NCI-H1436 (cell line): ENCODE measurements at places on chromosomes 1 and 21.

DNA sequence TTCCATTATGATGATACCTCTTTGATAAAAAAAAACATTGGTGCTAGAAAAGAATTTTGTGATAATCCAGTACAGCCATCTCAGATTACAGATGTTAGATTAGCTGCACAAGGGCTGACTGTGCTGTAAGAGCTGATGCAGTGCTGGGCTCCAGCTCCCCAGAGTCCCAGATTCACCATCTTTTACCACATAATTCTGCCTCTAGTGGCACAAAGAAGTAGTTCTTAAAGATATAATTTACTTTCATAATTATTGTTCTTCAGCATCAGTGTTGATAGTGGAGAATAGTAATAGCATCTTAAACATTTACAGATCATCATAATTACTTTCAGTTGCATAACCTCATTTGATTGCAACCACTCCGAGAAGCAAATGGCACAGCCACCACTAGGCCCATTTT lies 262.1 kb downstream of the BRINP2 start:
- no peak for DNase-seq

- DNase-seq: peak; percentile 97
These were observed 39.8 kb upstream of the CLIC4 start for GRCh38 chr1:24705260-24706073.

GRCh38 chr21:16002874-16003466 lies 273.2 kb downstream of the USP25 start:
- DNase-seq: no peak

DNA sequence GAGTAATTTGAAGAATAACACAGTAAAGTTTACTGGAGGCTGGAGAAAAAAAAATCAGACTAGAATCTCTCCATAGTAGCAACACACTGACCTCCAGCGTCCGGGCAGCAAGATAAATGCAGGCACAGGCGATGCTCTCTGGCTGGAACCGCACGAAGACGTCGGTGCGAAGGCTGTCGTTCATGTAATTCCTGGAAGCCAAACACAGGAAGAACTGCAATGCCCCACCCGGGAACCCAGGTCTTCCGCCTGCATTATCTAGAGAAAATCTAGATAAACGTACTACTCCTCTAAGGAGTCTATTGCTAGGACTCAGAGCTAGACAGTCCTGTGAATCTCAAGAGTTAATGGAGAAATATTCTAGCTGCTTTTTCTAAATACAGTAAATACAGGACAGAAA lies 8.5 kb downstream of the CCNL2 start:
- DNase-seq: no peak

DNA sequence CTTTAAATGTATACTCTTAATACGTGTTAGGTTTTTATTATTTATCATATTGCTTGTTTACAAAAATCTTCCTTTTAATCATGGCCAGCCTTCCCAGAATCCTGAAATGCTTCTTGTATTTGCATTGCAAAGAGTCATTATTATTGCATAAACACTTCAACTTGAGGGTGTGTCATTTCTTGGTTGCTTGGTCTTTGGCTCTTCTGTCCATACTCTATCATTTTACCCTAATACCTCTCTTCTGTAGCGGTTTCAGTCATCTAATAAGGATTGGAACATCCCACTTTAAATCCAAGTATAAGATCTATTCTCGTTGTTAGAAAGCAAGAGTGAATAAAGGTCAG lies 200.6 kb upstream of the CACYBP start:
- DNase-seq: no peak

DNA sequence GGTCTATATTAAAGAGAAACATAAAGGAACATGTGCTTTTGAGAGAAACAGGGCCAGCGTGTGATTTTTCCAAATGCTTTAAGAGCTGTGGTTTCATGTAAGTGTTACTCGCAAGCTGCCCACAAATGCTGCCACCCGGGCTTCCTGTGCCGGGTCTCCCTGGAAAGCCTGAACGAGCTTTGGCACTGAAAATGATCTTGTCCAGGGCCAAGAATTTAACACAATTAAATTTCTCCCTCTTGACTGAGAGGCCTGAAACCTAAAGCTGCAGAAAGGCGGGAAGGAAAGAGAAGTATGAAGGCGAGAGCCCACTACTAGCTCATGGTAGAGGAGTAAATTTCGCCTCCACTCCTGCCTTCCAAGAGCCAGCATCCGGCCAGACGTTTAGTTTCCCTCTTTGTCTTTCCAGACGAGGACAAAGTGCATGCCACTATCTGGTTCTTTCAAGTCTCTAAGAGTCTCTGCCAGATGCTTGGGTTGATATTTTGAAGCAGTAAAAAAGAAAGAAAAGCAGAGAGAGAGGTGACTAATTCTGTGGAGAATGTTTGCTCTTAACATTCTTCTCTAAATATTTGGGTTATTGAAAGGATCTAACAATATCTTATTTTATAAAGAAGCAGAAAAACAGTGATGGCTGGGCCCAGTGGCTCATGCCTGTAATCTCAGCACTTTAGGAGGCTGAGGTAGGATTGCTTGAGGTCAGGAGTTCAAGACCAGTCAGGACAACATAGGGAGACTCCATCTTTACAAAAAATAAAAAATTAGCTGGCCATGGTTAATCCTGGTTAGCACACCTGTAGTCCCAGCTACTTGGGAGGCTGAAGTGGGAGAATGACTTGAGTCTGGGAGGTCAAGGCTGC lies 100.0 kb upstream of the HNRNPU start:
- DNase-seq: no peak

DNA sequence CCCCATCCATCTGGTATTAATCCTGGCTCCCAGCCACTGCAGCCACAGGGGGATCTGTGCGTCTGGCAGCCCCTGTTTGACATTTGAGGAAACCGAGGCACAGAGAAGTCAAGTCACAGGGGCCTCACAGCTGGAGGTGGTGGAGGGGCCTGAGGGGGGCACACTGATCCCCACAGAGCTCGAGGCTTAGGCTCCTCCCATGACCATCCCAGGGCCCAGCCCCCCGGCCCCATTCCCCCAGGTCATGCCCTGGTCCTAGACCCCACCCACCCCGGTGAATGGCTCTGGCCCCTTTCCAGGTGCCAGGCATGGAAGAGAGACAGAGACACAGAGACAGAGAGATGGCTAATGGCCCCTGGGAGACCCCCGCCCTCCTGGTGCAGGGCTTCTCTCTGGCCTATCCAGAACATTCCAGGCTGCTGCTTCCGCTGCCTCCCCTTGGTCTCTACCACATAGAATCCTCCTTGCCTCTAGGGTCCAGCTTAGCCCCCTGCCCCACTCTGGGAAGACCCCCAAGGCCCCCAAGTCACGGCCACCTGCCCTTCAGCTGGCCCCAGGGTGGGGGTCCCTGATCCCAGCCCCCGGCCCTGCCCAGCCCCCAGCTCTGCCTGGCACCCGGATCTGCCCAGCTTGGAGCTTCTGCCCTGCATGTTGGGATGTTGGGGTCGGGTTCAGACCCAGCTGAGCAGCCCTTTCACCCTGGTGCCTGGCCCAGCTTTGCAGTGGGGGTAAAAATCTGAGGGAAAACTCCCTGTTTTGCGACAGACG lies 29.2 kb upstream of the LRRC3 start:
- no peak for DNase-seq

DNA sequence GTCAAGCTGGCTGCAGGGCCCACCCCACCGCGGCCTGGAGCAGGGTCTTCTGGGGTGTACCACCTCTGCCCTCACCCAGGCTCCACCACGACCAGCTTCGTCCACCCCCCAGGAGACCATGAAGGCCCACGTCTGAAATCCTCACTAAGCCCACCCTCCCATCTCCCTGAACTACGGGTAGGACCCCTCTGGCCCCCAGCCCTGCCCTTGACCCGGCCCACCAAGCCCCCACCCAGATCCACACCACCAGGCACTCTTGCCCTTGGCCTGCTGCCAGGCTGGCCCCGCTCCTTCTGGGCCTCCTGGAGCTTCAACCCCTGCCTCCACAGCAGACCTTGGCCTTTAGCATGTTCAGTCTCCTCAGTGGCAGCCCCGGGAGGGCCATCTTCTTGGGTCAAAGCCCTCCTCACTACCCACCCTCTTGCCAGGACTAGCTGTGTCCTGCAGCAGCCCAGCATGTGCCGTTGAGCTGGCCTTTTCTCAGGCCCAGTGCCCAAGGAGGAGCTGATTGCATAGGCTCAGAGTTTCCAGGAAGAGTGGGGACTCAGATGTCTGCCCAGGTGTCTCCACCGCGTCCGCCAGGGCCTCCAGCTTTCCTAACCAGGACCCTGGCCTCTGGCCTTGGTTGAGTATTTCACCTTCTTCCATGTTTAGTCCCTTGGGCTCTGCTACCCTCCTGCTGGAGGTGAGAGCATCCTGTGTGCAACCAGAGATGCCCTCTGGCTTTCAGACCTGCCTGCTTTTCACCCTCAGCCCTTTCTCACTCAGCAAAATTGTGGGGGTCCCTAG lies 17.7 kb upstream of the SAMD11 start:
- DNase-seq: no peak

DNA sequence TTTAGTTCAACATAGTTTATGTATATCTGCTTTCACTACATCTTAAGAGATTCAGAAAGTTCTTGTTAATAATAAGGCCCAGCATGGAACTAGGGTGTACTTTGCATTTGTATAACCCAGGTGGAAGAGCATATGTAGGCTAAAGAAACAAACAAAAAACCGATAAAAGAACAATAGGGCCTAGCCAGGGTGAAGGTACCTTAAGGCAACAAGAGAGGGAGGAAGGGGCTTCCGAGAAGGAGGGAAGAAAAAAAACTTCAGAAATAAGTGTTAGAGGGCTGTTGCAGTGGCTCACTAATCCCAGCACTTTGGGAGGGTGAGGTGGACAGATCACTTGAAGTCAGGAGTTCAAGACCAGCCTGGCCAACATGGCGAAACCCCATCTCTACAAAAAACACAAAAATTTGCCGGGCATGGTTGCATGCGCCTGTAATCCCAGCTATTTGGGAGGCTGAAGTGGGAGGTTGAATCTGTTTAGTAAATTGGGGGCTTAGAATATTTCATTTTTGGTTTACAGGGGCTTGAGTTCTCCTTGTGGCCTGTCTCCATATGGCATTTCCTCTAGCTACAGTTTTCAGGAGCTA lies 4.7 kb upstream of the SPATA45 start:
- no peak for DNase-seq

DNA sequence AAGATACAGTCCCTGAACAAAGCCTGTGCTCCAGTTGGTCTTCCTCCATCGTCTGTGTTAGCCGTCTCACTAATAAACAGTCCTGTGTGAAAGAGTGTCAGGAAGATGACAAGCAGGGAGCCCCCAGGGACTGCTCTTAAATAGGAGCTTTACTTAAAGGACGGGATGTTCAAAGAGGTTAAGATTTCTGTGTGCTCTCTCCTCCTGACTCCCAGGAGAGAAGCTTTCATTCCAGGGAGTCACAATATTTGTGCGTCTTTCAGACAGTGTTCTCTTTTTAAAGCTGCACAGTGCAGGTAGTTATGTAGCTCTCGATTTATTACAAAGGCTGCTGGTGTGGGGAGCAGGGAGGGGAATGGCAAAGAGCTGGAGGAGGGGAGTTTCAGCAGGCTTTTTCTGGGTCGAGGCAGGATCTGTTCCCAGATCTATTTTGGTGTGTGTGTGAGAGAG lies 43.5 kb downstream of the STYXL2 start:
- DNase-seq: no peak

- DNase-seq: no peak
These were observed 21.1 kb downstream of the ESRRG start for GRCh38 chr1:216702170-216702569.

DNA sequence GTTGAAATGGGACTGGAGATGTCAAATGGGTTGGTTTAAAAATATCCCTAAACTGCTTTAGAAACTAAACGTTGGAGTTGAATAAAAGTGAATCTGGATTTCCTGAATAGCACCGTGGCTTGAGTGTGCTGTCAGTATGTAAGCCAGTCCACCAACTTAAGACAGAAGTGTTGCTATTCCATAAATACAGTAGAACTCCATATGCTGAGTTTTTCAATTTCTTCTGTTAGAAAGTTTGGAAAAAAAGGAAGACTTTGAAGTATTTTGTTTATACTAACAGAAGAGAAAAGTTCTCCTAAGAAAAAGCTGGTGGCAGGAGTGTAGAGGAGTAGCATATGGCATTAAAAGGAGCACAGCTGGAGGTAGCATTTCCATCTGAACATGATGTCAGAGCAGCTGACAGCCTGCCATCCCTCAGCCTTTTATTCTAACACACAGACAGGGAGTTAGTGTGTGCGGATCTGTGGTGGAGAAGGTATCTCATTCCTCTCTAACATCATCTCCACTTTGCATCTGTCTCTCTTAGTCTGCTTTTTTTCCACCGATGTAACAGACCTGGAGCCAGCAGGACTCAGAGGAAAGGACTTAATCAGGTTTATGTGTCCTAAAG lies at the start of gene ZBTB18:
Gene ZBTB18 (plus strand): TSS at position 449 of the 610 bp plus-strand sequence. CDS start 149 bp downstream, at position 598.
- DNase-seq: no peak

DNA sequence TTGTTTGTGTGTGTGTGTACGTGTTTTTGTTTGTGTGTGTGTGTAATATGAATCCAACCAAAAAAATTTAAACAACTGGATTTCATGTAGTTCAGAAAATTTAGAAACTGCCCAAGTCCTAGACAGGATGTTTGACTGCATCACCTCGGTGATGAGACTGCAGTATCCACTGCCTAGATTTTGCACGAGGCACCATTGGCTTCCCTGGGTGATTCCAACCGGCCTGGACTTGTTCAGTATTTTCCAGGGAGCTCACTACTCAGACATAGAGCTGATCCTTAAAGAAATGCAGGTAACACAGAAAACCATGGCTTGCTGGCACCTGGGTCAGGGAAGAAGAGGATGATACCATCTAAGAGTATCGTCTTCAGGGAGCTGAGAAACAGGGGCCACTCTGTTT lies 18.2 kb upstream of the KCNK2 start:
- DNase-seq: no peak

DNA sequence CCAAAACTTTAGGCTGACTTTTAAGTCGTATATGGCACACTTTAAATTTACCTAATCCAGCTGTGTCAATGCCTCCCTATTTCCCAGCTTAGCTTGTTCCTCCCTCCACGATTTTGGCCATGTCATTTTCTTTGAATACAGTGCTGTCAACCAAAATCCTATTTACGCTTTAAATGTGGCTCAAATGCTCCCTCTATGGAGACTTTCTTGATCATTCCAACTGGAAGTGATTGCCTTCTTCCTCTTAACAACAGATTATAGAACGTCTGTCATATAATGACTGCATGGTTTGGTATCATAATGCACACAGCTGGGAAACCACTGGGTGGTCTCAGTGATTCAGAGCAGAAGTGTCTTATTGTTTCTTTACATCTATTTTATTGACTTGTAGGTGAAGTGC lies 18.9 kb upstream of the BATF3 start:
- DNase-seq: no peak

DNA sequence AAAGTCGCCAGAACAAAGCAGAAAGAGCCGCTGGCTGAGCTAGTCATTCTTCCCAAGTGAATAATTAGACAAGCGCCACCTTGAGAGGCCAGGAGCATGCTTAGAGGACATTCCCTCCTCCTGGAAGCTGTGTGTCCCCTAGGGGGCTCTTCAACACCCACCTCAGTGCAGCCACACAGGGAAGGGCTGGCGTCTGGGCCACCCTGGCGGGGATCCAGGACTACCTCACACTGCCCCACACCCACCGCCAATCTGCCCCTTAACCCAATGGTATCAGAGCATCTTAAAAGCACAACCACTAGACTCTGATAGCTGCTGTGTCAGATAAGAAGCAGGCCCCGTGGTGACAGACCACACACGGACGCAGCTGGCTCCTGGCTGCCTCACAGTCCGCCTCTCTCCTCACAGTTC lies 24.9 kb downstream of the SETD4 start:
- no peak for DNase-seq

GRCh38 chr21:29466532-29466931 lies 167.8 kb downstream of the BACH1 start:
- no peak for DNase-seq
